ENCODE measurements at places on chromosomes 12 and 14.

- DNase-seq = no peak
These were observed 261.9 kb downstream of the NRXN3 start for GRCh38 chr14:78432046-78432445.

DNA sequence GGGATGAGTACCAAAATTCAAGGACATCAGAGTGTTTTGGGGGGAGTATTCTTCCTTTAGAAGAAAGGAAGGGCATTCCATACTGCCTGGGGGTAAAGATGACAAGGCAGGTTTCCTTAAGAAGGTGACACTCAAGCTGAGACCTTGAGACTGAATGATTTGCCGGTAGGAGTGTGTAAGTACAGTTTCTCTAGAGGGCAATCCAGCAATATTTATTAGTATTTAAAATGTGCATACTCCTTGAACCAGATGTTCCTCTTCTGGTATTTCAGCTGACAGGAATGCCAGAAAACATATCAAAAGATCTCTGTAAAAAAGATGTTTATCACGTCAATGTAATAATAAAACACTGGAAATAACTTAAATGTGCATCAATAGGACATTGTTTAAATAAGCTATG, 106.4 kb upstream of the TMCC3 start:
- DNase-seq = no peak

DNA sequence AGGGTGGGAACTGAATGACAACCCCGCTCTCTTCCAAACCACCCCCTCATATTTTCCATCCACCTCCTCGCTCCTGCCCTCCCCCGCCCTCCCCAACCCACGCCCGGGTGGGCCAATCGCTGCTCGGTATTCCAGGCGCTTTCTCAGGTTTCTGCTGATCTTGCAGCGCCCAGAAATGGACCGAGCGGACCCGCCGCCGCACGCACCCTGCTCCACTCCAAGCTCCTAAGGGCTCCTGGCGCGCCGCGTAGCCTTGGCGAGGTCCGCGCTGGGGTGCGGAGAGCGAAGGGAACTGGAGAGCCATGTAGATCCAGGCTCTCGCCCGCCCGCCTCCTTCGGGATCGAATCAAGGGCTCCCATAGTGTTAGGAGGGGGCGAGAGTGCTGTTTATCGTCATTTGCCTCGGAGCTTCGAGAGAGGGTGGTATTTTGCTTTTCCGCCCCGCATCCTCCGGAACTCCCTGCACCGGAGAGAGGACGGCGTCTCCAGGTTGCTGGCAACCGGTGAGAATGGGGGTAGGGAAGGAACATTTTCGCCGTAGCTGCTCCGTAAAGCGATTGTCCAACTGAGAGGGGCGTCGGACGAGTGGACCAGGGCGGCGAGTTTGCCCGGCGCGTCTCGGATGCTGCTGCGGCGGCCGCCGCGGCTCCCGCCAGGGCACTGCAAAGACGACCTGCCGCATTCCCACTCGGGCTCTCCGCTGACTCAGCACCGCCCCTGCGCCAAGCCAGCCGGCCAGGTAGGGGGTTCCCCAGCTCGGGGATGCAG, at the start of gene KCNA1:
Gene KCNA1 (plus strand): TSS at position 172 of the 768 bp plus-strand sequence. CDS start 1,474 bp downstream, outside the sequence.
- peak; percentile 23 for DNase-seq

DNA sequence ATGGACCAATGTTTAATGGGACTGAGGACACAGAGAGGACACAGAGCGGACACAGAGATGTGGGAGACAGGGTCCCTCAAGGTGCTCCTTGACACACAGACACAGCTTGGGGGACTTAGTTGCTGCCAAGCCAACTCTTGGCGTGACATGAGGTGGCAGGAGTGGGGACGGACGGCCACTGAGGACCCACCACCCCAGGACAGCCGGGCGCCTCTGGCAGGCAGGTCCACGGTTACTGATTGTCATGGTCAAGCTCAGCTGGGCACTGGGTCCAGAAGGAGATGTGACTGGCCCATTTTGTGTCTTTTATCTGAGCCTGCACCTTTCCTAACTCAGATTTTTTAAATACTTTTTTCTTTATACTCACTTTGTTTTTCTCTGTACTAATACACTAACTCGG, 15.7 kb upstream of the PWP1 start:
- no peak for DNase-seq

DNA sequence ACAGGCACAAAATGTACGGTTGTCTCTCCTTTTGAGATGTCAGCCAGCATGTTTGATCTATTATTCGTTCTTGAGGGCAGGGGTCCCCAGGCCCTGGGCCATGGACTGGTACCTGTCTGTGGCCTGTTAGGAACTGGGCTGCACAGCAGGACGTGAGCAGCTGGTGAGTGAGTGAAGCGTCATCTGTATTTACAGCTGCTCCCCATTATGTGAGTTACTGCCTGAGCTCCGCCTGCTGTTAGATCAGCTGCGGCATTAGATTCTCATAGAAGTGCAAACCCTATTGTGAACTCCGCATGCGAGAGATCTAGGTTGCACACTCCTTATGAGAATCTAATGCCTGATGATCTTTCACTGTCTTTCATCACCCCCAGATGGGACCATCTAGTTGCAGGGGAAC, 41.4 kb upstream of the SCN8A start:
- no peak for DNase-seq

- no peak for DNase-seq
These were observed 102.9 kb upstream of the ABCD2 start for GRCh38 chr12:39722504-39722903.

DNA sequence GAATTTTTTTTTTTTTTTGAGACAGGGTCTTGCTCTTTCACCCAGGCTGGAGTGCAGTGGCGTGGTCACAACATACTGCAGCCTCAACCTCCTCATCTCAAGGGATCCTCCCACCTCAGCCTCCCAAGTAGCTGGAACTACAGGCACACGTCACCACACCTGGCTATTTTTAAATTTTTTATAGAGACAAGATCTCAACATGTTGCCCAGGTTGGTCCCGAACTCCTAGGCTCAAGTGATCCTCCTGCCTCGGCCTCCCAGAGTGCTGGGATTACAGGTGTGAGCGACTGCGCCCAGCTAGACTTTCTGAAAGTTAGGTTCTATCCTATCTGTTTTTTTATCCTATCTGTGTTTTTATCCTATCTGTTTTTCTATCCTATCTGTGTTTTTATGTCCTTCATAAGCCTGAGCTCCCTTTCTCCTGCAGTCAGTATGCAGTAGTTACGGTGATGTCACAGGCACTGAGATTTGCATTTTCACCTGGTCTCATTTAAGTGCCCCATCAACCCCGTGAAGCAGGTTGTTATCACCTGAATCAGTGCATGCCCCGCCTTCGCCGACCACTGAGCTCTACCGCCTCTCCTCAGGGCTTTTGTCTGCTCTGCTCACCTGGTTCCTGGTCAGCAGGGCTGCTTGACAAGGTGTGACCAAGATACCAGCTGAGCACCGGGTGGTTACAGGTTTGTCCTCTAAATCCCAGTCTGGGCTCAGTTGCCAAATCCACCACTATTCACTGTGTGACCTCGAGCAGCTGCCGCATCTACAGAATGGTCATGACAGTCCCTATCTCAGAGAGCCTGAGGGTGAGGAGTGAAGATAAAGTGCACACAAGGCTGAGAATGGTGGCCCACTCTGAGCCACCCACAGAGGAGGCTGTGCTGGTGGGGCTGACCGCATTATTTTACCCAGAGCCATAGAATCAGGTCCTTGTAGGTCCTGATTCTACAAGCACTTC, 33.1 kb downstream of the SYNDIG1L start:
- DNase-seq = no peak

GRCh38 chr12:129083121-129083840, 230.0 kb downstream of the GLT1D1 start:
- no peak for DNase-seq

DNA sequence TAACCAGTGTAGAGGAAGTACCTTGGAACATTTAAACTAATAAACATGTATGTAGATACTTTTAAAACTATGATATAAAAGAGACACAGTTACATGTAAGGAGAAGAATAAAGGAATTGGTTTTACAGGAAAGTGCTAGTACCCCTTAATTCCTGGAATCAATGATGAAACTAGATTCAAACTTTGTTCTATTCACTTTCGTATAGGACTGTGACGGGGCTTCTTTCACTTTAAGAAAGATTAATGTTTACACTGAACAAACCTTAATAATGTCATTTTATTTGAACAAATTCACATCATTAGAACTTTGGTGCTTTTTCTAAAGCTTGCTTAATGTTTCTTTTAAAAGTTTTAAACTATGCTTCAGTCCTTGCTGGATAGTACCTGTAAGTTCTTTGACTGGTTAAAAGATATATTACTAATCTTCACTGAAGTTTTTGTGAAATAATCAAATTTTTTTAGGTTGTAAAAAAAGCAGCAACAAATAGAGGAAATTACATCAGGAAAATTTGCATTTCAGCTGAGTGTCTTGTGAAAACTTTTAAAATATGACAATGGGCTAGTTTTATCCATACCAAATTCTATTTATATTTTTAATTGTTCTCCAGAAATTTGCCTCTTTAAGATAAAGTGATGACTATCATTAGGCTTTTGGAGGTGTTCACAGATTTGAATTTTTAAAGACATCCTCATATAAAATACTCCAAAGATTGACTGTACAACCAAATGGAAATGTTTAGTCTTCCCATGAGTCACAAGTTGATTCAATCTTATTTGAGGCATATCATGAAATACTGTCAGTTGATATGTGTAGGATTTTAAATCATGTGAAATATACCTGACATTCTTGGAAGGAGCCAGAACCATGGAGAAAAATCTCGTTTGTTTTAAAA, 36.2 kb downstream of the PAPOLA start:
- DNase-seq = peak; percentile 13

DNA sequence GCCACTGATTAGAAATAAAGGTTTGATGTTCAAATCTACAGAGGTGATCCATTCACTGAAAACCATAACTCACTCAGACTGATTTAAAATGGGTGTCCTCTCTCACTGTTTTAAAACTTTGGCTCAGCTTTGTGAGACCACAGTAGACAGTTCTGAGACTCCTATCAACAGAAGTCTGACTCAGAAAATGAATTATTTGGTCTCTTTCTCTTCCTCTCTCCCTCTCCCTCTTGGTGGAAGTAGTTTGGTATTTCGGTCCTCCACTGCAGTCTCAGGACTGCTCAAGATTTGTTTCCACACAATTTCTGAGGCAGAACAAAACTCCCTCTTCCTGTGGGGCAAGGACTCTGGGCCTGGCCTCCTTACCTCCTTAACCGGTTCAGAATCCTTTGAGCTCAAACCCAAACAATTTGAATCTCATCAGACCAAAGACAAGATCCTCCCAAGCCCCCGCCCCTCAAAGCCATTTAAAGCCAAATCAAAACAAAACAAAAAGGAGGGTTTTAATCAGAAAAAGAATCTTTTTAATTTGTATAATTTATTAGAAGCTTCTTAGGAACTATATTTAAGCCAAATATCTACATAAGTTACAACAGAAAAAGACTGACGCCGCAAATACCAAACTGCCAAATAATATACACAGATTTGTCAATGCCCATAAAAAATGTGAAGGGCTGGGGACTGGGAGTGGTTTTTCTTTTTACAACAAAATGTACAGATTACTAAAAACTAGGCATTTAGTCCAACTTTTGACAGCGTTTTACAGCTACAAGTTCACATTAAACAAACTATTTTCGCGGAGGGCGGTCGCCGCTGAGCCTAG, 3.9 kb downstream of the NKX2-1 start:
- DNase-seq = no peak

DNA sequence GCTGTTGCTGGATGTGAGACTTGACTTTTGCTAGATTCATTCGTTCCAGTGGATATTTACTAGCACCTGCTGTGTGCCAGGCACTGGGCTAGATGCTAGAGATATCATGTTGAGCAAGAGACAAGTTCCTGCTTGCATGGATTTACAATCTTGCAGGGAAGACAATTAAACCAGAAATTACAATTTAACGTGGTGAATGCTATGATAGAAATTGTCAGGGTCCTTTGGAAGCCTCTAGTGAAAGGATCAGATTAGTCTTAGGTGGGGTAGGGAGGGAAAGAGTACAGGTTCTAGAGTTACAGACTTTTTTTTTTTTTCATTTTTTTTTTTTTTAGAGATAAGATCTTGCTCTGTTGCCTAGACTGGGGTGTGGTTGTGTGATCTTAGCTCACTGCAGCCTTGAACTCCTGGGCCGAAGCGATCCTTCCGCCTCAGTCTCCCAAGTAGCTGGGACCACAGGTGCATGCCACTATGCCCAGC, 36.7 kb downstream of the SPATS2 start:
- no peak for DNase-seq

GRCh38 chr14:63956326-63956725, 103.5 kb downstream of the SYNE2 start:
- DNase-seq = no peak

GRCh38 chr12:102343361-102344121, 136.8 kb downstream of the IGF1 start:
- DNase-seq = no peak

- peak; percentile 23 for DNase-seq
These were observed 114.5 kb downstream of the DENND5B start for GRCh38 chr12:31476437-31476836.

DNA sequence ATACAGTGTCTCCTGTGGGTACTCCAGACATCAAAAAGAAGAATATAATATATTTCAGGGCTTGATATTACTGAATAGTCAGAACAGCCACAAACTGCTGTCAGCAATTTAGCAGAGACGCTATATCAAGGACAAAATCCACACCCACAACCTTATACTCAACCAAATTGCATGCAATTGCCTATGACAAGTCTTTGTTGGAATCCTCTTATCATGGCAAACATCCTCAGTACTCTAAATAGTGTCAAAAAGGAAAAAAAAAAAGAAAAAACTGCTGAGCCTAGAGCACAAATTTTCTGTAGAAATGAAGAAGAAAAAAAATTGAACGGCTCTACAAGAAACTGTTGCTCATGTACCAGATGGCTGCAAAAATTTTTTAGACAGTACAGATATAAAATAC, 485.7 kb downstream of the TMTC2 start:
- DNase-seq = no peak

DNA sequence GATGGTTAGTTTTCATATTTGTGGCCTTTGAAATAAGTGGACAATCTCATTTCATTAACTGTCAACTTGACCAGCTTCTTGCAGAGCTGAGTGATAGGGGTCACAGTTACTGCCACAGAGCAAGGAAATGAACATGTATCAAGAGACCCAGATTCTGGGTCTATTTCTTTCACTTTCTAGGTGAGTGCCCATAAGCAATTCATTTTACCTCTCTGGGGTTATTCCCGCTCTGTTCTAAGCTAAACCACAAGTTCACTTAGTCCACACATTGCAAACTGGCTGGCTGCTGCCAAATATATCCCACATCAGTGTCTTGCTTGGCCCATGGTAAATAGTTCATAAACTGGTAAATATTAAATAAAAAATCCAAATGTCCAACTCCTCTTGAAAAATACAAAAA, 29.9 kb downstream of the GPHB5 start:
- no peak for DNase-seq
